ENCODE measurements at places on chromosomes 4 and X.

DNA sequence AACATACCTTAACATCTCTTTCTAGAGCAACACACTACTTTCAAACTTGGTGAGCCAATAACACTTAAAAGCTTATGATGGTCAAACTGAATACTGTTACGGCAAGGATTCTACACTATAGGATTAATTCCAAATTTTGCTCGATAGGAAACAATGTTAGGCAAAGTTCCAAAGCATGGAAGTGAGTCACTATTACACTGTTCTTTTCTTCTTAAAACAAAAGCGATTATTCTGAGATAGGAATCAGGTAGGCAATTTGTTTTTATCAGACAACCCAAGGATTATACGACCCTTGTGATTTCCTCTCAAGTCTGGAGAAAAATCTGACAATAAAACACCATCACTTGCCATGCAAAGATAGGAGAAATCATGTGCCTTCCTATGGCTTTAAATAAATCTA, 81.5 kb downstream of the HUWE1 start:
- DNase-seq, result no peak

DNA sequence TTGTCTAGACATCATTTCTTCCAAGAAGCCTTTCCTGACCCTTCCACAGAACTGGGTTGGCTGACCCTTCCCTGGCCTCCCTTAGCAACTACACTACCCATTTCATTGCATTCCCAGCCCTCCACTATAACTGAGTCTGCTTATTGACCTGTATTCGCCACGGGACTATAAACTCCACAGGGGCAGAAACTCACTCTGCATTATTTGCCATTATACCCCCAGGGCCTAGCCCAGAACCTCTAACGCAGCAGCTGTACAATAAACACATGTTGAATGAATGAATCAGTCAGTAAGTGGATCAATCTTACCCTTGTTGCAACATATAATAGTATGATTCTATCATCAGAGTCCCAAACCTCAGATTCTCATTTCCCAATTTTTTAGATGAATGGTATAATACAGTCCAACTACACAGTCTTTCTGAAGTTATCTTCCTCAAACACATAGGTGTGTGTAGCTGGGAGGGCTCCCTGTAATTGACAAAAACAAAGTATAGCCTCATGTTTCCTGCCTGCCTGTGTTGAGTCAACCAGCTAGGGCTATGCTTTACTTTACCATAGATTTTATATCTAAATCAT, 209.3 kb downstream of the CHIC2 start:
- DNase-seq, result no peak

DNA sequence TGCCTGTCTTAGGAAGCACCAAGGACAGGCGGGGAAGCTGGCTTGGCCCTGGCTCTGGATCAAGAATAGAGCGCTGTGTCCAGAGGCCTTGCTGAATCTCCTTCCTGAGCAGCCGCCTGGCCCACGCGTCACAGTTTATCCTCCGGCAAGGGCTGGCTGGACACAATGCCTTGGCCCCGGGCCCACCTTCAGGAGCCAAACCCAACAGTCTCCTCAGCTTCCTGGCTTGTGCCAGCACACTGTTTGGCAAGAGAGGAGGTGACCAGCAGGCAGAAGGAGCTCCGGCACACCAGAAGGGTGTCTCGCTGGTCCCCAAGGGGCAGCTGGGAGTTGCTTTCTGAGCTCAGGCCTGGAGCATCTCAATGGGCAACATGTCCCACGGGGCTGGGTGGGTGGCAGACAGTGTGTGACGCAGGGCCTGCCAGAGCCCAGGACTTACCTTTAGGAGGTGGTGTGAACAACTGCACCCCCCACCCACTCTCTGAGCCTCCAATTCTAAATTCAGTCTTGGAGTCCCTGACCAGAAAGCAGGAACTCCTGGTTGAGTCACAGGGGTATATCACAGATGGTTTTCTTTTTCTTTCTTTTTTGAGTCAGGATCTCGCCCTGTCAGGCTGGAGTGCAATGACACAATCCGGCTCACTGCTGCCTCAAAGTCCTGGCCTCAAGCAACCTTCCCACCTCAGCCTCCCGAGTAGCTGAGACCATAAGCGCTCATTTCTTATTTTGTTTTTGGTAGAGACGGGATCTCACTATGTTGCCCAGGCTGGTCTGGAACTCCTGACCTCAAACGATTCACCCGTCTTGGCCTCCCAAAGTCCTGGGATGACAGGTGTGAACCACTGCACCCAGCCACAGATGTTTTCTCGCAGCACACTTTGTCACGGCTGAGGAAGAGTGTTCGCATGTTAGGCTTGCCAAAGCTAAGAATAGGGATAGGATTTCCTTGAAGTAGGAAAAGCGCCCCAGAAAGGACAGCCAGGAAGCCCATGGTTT, 361.2 kb downstream of the BCOR start:
- DNase-seq, result no peak

GRCh38 chr4:72858328-72858727, 211.2 kb downstream of the COX18 start:
- DNase-seq, result no peak

GRCh38 chr4:177171588-177171987, 138.1 kb upstream of the NEIL3 start:
- DNase-seq, result no peak

DNA sequence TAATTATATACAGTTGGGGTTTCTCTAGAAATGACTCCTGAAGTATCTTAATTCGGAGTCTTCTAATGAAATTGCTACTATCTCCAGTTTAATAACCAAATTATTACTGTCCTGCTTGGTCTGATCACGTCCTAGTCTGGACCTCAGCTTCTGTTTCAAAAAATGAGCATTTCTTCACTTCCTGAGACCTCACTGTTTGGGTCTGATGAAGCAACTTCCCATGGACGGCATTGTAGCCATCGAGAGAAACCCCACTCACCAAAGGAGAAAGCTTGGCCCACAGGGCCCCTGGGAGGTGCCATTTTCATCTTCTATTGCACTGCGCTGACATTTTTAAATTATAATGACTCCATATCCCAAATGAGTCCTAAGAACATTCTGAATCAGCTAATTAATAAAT, 178.0 kb downstream of the MGST2 start:
- DNase-seq, result no peak

Measured in NK-92 treated with Interleukin-12 subunit alpha and Interleukin-12 subunit beta, amount 100 ng/mL, for 24 hours (cell line).